ENCODE measurements at places on chromosomes 1 and 21. TPM values are rescaled to one million over a fixed set of nuclear protein-coding genes. Genes with fewer than 3 reads are reported as not detected.

AVPR1B gene
- total RNA-seq, result not detected

GPR25 gene
- total RNA-seq, result not detected

DIO1 gene
- not detected for total RNA-seq

CELA2A gene
- total RNA-seq, result 0.19 TPM

VCAM1 gene
- 11.7 TPM for total RNA-seq
